RWPE1 (cell line): ENCODE measurements at places on chromosomes 5 and 9.
A peak's percentile ranks its signal among the peaks of the same experiment; 100 is the strongest.

- DNase-seq: peak; percentile 69
Observed at GRCh38 chr9:20292002-20292401, 330.3 kb downstream of the MLLT3 start.

GRCh38 chr9:110688329-110688728 is 19.7 kb downstream of the MUSK start:
- no peak for DNase-seq

DNA sequence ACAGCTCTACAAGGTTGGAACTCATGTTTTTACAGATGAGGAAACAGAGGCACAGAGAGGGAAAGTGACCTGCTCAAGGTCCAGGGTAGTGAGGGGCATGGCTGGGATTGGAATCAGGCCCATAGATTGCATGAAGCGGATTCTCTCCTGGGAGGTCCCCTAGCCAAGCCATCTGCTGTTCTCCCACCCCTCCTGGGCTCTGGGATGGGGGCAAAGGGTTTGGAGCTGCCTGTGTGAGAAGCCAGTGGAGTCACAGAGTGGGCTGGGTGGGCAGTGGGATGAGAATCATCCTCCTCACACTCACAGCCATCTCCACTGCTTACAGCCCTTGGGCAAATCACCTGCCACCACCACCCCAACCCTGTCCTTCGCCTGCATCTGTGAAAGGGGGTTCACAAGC is 38.6 kb upstream of the PSD2 start:
- DNase-seq: no peak

DNA sequence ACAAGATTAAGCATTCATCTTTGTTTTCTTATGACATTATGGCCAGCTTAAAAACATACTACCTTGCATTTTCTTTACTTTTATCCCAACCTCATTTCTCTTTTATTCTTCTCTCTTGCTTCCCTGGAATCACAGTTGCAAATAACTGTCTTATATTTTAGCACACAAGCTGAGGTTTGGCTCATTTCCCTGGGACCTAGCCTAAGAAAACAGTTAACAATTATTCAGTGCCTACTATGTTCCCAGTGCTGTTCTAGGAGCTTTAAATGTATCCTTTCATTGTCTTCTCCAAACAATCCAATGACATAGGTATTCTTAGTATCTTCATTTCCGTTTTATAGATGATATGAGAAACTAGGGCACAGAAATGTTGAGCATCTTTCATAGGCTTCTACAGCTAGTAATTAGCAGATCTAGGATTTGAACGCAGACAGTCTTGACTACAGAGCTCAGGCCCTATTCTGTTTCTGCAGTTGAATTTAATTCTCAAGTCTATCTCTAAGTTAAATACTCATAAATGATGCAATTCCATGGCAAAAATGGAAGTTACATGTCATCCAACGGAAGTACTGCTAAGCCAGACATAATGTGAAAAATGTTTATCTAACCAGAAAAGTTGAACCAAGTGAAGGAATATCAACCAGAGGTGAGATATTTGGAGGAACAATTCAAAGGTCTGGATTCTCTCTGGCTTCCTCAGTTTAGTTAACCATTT is 52.3 kb upstream of the MTAP start:
- DNase-seq: no peak

DNA sequence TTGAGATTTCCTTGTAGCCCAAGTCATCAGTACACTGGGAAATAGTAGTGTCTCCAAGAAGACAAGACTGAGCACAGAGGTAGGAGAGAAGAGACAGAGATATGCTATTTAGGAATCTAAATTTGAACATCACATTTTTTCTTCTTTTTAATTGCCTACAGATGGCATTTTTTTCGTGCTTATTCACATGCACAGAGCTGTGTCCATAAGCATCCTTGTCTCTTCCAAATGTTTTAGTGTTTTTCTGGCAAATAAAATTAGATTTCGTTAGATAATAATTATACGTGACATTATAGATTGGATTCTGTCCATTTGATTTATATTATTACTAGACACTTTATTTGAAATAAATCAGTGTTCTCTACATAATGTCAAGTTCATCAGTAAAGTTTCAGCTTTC is 80.9 kb downstream of the PRR16 start:
- no peak for DNase-seq

- no peak for DNase-seq
Observed at GRCh38 chr9:114546851-114547250, 40.7 kb upstream of the ATP6V1G1 start.
